ENCODE measurements at places on chromosomes 13 and 19.

DNA sequence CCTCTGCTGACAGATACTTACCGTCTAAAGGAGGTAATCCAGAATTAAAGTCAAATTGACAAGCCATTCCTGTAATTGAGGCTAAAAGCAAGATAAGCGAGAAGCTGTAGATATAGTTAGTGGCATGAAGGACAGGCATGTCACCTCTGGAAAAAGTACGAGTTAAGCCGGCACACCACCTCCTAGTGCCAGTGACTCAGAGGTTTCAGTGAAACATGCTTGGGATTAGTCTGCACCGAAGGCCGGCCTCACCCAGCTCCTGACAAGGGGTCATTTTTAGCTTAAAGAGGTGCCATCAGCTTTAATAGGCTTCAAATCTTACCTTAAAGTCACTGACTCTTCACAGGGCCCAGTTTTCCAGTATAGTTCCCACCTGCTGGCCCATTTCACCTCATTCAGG lies 838.0 kb downstream of the UQCRFS1 start:
- no peak for DNase-seq

DNA sequence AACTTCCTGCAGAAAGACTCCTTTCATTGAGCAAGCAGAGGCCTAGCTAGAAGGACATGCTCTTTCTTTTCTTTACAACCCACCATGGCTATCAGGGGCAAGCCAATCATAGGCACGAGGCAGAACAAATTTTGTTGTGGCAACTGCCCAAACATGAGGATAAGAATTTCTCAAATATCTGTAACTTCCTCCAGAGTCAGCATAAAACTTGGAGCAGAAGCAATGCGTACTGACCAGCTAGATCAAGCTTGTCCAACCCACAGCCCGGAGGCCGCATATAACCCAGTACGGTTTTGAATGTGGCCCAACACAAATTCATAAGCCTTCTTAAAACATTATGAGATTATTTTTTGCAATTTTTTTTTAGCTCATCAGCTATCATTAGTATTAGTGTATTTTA lies 87.0 kb upstream of the SOX21 start:
- no peak for DNase-seq

GRCh38 chr13:101453784-101454201 lies 1.3 kb downstream of the ITGBL1 start:
- DNase-seq = no peak

GRCh38 chr19:33465371-33465770 lies 56.2 kb downstream of the PEPD start:
- DNase-seq = no peak

- no peak for DNase-seq
Observed at GRCh38 chr19:54299126-54299498, 13.9 kb downstream of the LILRA5 start.

DNA sequence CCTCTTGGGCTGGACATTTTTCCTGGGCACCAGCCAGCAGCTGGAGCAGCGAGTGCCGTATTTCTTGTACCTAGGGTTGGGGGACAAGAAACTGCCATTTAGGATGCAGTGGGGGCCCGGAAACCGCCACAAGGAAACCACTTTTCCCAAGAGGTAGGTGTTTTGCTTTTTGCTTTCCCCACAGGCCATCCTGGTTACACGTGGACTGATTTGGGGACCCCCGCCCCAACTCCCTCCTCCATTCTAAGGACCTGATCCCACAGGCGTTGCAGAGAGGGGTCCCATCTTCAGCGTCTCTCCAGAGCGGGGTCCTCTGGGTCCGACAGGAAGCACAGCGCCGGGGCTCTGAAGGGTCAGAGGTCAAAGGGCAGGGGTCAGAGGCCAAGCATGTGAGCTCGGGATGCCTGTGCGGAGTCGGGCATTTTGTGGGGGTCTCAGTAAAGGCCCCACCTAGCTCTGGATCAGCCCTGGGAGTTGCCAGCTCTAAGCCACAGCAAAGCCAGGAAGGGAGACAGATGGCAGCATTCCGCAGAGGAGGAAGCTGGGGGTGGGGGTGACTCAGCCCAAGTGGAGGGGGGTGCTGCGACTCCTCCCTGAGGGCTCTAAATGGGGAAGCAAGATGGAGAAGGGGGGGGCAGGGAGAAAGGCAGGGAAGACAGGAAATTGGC lies 4.3 kb downstream of the ZGLP1 start:
- DNase-seq = no peak

GRCh38 chr13:38784036-38784880 lies 97.4 kb downstream of the FREM2 start:
- no peak for DNase-seq

DNA sequence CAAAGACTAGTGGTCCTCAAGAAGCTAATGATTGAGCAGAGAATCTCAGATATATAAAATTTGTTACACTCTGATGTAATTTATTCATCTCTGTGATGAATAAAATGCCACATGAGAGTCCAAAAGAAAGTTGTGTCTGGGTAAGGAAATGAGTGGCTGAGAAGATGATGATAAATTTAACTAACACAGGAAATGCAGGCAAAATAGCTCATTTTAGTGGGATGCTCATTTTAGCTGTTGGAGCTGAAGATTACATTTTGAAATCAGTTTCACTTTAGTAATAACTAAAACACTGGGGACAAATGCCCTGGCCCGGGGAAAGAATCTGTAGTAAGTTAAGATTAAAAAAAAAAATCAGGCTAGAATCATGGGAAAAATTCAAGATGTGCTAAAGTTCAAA lies 35.2 kb downstream of the SPRY2 start:
- no peak for DNase-seq

DNA sequence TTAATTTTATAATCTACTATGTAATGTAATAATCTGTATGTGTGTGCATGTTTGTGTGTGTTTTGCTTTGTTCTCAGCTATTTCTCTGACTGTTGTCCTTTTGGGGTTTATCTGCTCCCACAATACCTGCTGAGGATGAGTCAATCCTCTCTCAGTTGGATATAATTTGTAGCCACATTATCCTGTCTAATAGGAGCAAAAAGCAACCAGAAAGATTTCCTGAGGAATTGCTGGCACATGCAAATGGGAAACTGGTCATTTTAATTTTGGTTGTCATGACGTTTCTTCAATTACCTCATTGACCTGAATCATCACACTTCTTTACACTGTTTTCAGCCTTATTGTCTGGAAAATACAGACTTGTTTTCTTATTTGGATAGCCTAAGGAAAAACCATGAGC lies 488.4 kb downstream of the KLF5 start:
- DNase-seq = peak; percentile 6

Measured in astrocyte of the spinal cord (primary cell).